ENCODE measurements at places on chromosomes 13 and 19.

GRCh38 chr13:27171244-27171826 is at the start of gene USP12:
TSS of gene USP12 (minus strand) at chr13:27171811. CDS start at chr13:27171639, 172 bp downstream.
- DNase-seq = no peak

GRCh38 chr13:43516401-43516833 is 270.4 kb downstream of the ENOX1 start:
- no peak for DNase-seq

GRCh38 chr19:46221981-46222610 is 7.4 kb upstream of the IGFL1 start:
- no peak for DNase-seq

DNA sequence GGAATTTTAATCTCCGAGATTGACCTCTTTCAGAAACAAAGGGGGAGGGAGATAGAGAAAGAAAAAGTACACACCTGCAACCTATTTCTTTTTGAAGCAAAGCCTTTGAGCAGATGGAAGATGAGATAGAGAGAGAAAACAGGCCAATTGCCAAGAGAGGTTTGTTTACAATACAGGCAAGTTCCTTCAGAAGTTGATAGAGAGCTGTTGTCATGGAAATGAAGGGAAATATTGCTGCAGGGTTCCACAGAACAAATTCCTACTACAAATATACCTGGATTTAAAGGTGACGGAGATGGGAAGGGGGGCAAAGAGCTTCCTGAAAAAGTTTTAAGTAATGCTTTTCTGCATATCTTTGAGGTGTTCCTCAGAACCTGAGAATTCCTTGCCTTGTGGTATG is 388.4 kb downstream of the NDFIP2 start:
- DNase-seq = no peak

- no peak for DNase-seq
Measured at GRCh38 chr13:97026531-97027161, 32.4 kb upstream of the OXGR1 start.

DNA sequence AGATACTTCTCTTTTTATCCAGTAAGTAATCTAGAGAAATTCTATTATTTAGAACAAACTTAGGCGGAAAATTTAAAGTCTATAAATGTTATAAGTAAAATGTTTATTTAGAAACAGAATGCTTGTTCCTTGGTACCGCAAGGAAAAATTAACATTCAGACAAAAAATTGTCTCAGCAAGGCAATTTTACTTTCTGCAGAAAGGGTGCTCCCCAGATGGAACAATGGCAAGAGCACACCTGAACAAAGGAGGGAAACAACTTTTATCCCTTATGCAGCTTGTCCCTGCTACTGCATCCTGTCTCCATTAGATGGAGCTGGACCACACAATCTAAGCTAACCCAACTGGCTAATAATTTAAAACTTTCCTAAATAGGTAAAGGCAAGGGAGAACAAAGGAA is 6.5 kb upstream of the ZNF708 start:
- no peak for DNase-seq

GRCh38 chr13:84983321-84983720 is 815.9 kb downstream of the SLITRK6 start:
- no peak for DNase-seq

- no peak for DNase-seq
Measured at GRCh38 chr13:46173656-46174055, 8.3 kb downstream of the LCP1 start.

- DNase-seq = no peak
Measured at GRCh38 chr19:17748884-17749638, 2.2 kb upstream of the FCHO1 start.

- DNase-seq = no peak
Measured at GRCh38 chr13:32041429-32041828, 9.9 kb downstream of the FRY start.

- DNase-seq = no peak
Measured at GRCh38 chr13:28651810-28652401, 7.0 kb upstream of the POMP start.

- DNase-seq = no peak
Measured at GRCh38 chr13:30303269-30303668, 4.1 kb downstream of the KATNAL1 start.

GRCh38 chr13:75836441-75836840 is 200.3 kb downstream of the LMO7 start:
- no peak for DNase-seq

DNA sequence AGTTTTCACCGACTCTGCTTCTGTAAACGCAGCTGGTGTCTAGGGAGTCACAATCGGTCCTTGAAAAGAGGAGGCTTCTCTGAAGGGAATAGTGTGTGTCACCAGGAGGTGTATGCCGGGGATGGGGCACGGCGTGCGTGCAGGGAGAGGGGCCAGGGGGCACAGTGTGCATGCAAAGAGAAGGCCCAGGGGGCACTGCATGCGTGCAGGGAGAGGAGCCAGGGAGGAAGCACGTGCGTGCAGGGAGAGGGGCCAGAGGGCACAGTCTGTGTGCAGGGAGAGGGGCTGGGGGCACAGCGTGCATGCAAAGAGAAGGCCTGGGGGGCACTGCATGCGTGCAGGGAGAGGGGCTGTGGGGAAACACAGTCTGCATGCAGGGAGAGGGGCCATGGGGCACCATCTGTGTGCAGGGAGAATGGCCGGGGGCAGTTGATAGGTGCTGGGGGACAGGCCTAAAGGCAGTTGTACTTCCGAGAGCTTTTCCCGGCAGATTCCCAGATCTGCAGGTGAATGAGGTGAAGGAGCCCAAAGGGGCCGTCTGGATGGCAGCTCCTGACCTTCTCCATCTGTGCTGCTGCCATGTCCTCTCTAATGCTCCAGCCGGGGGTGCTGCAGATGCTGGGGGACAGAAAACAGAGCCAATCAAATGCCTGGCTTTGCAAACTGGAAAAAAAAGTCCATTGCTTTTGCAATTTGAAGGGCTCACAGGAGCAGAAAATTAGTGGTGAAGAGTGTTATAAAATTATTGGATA is 36.4 kb downstream of the ATP11A start:
- DNase-seq = no peak

GRCh38 chr19:56972291-56972841 is 131.8 kb upstream of the PEG3 start:
- DNase-seq = no peak

GRCh38 chr13:48561466-48562235 is 28.8 kb upstream of the RCBTB2 start:
- DNase-seq = no peak

GRCh38 chr13:26185720-26186117 is 36.4 kb downstream of the RNF6 start:
- DNase-seq = no peak

GRCh38 chr19:33175886-33176669 is 18.1 kb upstream of the LRP3 start:
- DNase-seq = peak; percentile 10

DNA sequence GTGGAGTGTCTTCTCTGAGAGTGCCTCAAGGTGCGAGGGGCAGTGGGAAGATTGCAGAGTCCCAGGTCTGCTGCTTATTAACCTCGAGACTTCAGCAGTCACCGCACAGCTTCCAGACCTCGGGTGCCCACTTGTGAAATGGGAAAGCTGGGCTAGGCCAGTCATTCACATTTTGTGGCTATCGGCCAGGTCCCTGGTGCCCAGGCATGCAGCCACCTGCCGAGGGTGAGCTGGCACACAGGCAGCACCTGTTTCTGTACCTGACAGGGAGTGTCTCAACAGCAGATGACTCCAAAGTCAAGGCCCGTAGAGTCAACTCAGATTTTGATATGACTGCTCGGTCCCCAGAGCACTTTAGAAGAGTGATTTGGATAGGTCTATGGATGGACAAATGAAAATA is 21.9 kb downstream of the UQCRFS1 start:
- DNase-seq = no peak

DNA sequence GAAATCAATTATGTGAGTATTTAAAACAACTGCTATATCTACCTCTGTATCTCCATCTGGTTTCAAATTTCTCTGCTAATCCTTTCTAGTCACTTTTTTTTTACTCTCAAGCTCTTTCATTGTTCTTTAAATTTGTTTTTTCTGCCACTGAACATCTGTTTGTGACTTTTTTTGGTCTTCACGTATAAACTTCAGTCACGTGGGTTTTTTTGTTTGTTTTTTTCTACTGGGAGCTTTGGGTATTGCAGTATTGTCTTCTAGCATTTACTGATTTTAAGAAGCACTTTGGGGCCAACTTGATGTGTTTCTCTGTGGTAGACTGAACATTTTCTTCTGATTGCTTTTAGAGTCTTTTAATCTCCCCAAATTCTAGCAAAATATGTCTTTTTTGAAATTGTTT is 262.6 kb upstream of the RXFP2 start:
- DNase-seq = no peak

DNA sequence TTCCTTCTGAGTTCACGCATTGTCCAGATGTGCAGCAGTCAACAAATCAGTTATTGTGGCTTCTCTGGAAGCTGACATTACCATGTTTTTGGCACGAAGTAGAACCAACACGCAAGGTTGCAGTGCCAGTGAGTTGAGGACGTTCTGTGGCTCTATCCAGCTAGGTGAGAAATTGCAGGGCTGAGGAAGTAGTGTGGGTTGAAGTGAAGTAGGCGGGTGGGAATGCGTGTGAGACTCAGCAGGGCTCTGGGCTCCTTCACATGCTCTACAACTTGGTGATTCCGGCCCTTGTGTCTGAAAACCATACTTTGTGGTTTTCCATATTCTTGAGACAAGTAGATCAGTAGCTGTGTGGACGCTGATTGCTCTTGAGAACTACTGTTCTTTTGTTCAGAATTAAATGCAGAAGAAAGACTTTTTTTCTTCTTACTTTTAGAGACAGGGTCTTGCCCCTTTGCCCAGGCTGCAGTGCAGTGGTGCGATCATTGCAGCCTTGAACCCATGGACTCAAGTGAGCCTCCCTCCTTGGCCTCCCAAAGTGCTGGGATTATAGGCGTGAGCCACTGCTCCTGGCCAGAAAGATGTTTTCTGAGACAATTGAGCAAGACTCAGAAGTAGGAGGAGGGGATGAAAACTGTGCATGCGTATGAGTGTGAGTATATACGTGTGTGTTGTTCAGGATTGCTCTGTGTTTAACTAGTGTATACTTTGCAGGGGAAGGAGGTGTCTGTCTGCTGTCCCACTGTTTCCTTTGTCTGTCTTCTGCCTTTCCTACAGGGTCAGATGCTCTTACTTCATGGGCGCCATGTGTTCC is 46.2 kb downstream of the GATAD2A start:
- DNase-seq = no peak

DNA sequence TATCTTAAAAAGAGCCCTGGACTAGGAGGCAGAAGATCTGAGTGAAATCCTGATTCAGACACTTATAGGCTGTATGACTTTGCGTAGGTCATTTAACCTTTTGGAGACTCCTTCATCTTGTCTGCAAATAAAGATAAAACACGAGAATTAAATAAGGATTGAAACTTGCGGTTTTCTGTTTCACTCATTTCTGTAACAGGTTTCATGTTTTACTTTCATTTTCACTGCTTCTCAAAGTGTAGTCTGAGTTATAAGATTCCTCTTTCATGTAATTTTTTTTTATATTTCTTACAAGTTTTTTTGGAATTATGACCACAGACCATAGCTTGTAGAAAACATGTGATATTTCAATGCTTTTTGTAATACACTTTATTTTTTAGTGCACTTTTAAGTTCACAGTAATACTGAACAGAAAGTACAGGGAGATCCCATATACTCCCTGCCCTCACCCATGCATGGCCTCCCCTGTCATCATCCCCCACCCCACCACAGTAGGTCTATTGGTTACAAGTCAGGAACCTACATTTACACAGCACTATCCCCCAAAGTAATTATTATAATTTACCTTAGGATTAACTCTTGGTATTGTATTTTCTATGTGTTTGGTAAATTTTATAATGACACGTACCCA is 174.6 kb downstream of the ITGBL1 start:
- peak; percentile 4 for DNase-seq

- no peak for DNase-seq
Measured at GRCh38 chr19:55802281-55802680, 29.5 kb downstream of the NLRP11 start.

Measured in stimulated activated CD8-positive, alpha-beta memory T cell treated with anti-CD3 and anti-CD28 coated beads, Interleukin-7, amount 100 ng/mL, for 24 hours (primary cell).